ENCODE measurements at places on chromosomes 7 and 10.

DNA sequence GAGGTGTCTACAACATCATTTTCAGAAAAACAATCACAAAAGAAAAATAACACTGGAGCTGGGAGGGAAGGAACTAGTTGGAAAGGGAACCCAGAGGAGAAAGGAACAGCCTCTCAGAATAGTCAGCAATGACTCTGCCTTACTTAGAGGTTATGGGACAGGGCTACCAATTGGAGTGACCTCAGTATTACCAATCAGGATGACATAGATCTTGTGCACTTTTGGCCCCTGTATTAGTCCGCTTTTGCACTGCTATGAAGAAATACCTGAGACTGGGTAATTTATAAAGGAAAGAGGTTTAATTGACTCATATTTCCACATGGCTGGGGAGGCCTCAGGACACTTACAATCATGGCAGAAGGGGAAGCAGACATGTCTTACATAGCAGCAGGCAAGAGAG, 99.7 kb upstream of the SDK1 start:
- DNase-seq = no peak

- DNase-seq = no peak
Observed at GRCh38 chr10:34815185-34816084, at the start of gene PARD3. Gene PARD3, minus strand, starts transcription at chr10:34815296. Its CDS starts 301 bp downstream, at chr10:34814995.

DNA sequence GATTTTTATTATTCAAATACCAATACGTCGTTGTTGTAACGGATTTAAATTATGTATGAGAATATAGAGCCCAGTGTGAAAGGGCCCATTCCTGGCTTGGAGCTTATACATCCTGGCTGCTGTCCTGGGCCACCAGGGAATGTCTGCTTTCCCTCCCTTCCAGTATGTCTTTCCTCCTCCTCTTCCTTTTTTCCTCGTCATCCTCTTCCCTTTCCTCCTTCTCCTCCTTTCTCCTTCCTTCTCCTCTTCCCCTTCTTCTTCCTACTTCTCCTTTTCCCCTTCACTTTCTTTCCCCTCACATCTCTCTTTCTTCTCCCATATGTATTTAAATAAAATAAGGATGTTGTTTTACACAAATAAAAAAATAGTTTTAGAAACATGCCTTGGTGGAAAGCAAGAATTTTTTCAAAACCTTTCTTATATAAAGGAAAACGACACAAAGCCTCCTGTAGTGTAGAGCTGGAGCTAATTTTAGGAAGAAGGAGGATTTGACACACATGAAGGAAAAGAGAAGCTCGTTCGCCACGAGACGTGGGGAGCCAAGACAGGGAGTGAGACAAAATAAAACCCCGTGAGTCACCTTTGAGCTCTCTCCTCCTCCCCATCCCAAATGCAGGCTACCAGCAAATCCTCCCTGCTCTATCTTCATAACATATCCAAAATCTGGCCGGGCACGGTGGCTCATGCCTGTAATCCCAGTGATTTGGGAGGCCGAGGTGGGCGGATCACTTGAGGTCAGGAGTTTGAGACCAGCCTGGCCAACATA, 301.1 kb upstream of the LYZL1 start:
- no peak for DNase-seq

GRCh38 chr7:26346611-26347203, 55.0 kb downstream of the SNX10 start:
- no peak for DNase-seq

GRCh38 chr7:156765901-156766656, 125.5 kb downstream of the RNF32 start:
- no peak for DNase-seq

- DNase-seq = no peak
Observed at GRCh38 chr7:101900103-101900502, 82.7 kb downstream of the CUX1 start.

DNA sequence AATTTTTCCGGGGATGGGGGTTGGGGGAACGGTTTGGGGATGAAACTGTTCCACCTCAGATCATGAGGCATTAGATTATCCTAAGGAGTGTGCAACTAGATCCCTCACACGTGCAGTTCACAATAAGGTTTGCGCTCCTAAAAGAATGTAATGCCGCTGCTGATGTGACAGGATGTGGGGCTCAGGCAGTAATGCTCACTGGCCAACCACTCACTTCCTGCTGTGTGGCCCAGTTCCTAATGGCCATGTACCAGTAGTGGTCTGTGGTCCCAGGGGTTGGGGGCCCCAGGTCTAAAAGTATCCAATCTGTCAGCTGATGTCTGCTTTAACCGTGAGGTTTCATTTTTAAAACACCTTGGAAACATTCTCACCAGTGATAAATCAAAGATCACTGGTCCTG, 2.2 kb downstream of the STN1 start:
- DNase-seq = no peak
